ENCODE measurements at places on chromosomes 13 and 19.

DNA sequence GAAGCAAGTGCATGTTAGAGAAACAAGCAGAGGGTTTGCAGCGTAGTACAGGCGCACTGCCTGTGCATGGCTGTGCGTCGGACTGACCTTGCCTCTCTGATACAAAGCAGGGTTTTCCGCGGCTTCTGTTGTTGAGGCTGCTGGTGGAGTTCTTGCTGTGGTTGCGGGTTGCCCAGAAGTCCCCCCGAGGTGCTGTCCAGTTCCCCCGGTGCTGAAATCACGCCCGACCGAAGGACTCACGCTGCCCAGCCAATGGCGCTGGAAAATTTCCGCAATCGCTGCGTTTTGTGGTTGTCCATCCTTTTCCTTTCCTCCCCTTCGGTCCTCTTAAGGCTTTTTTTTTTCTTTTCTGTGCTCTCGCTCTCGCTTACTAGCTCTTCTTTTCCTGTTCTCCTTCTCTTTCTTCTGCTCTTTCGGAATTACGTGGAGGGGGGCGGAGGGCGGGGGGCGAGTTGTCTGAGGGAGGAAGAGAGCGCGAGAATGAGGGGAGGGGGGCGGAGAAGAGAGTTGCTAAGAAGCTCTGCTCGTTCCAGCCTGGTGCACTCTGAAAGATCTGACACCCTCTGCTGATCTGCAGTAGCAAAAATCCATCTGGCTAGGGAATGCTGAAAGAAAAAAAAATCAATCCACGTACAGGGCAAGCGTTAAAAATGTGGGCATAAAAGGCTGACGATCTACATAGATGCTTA is at the start of gene SLITRK1:
TSS of gene SLITRK1 (minus strand) at position 558 of the 689 bp plus-strand sequence. CDS start 967 bp downstream, outside the sequence.
- DNase-seq = no peak

DNA sequence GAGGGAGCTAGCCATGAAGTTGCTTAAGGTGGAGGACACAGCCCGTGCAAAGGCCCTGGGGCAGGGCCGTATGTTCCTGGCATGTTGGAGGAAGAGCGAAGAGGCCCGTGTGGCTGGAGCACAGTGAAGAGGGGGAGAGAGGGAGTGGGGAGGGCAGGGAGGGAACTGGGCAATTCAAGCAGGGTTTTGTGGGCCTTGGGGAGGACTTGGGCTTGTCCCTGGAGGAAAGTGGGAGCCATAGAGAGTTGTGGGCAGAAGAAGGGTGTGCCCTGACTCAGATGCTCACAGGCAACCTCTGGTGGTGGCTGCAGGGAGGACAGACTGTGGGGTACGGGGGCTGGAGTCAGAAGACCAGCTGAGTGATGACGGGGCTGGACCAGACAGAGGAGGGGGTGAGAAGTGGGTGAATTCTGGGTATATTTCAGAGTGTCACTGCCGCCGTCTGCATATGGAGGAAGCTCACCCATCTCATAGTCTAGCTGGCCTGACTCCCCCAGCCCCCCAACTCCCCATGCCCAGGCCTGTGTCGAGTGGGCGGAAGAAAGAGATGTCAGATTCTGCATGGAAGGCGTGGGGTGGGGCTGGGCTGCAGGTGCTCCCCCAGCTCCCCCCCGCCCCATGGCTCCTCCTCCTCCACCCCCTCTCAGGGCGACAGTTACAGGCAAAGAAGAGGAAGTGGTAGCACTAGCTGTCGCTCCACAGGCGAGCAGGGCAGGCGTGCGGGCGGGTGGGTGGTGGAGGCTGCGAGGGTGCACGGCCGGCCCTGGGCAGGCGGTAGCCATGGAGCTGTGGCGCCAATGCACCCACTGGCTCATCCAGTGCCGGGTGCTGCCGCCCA is at the start of gene VAV1:
TSS of gene VAV1 (plus strand) at position 681 of the 838 bp plus-strand sequence. CDS start at position 781, 100 bp downstream.
- DNase-seq = peak; percentile 63

DNA sequence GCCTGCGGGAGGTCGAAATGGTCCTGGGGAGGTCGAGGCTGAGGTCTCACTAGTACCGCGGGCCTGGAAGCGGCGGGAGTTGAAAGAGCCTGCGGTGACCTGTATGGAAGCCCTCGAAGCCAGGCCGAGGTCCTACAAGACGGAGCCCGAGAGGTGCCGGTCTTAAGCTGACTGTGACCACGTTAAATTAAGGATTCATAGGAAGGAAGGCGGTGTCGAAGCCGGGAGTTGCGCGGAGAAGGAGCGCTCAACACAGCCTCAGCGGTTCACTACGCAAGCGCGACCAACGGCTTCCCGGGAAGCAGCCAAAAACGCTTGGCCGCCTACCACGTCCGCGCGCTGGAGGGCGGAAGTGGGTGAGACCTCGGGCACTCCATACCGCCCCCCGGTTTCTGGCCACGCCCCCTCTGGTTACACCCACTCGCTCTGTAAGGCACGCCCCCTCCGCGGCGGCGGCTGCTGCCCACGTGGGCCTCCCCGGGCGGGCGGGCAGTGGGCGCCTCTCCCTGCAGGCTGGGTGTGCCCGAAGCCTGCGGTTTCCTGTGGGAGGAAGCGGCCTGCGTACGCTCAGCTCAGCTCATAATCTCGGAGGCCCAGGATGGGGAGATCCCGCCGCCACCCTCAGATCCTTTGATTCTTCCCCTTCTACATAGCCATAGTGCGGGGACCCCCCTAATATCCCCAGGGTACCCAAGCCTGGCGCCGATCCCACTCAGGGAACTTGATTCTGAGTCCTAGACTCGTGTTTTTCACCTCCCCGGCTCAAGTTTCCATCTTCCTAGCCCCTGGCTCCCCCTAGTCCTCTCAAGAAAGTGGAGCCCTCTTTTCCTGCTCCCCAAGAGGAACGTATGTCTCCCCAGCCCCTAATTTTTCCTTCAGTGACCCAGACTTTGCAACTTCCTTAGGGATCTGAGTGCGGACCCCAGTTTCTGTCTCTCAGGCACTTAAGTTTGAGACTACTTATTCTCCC is 3.4 kb upstream of the EMP3 start:
- DNase-seq = peak; percentile 95

GRCh38 chr19:7658219-7658686 is 10.6 kb upstream of the RETN start:
- DNase-seq = no peak

GRCh38 chr13:74246487-74246886 is 112.3 kb upstream of the KLF12 start:
- no peak for DNase-seq

All from stimulated activated CD8-positive, alpha-beta memory T cell treated with anti-CD3 and anti-CD28 coated beads, Interleukin-7, amount 100 ng/mL, for 24 hours (primary cell).